Ascending aorta (tissue), 2 donors: ENCODE measurements at places on chromosomes 13 and 19.

GRCh38 chr19:58325311-58326022 lies 1.3 kb upstream of the ZSCAN22 start:
- DNase-seq: no peak

DNA sequence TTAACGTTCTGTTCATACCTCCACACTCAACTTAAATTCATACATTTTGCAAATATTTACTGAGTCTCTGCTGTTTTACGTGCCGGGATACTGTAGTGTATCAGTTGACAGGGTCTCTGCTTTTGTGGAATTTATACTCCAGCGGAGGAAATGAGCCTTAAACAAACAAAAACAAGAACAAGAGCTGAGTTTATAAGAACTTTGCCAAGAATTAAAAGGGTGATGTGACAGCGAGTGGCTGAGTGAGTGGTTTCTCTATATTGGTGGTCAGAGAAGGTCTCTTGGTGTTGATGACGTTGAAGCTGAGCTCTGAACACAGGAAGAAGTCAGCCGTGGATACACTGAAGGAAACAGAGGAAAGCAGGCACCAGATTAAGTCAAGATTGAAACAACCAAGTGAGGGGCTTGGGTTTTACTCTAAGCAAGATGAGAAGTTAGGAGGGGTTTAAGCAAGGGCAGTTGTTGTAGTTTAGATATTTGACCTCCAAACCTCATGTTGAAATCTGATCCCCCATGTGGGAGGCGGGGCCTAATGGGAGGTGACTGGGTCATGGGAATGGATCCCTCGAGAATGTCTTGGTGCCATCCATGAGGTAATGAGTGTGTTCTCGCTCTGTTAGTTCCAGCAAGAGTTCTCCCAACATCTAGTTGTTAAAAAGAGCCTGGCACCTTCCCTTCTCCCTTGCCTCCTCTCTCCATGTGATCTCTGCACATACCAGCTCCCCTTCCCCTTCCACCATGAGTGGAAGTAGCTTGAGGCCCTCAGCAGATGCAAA lies 248.3 kb downstream of the DCLK1 start:
- DNase-seq: no peak

DNA sequence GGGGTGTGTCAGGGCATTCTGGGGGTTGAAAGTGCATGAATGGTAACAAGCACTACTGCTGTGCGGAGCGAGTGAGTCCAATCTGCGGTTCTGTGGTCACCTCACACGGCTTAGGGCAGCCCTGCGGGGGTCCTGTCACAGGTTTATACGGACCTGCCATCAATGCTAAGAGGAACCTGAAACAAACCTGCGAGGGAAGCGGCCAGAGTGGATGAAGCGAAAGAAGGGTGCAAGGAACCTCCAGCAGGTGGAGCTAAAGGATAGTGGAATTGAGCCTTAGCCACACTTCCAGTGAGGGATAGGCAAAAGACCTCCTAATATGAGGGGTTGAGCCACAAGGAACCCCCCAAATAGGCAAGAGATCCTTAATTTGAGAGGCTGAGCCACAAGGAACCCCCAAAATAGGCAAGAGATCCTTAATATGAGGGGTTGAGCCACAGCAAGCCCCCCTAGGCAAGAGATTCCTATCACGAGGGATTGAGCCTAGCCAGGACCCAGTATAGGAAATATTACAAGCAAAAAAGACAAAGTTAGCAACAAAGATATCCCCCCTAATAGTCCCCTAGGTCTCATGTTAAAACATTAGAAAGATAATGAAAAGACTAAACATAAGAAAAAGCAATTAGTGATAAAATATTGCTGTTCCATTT lies 6.3 kb upstream of the ZNF69 start:
- no peak for DNase-seq

GRCh38 chr19:15897026-15897737 lies 692 bp downstream of the CYP4F2 start:
- no peak for DNase-seq

DNA sequence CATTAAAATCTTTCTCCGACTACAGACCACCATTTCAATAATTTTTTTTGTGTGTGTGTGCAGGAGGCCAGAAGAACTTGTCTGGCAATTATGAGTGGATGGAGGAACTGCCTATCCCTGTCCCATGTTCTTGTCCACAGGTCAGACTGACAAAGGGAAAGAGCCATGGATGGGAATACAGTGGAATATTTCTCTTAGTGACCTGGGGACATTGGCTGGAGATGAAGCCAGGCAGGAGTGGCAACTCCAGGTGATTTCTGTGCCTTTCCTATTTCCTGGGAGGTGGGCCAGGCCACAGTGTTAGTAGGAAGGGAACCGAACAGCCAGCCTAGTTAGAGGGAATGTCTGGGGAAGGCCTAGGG lies 3.7 kb downstream of the PSG9 start:
- DNase-seq: no peak

GRCh38 chr19:18391509-18392075 lies 5.6 kb downstream of the GDF15 start:
- DNase-seq: no peak

GRCh38 chr13:84380866-84381265 lies 498.6 kb upstream of the SLITRK1 start:
- no peak for DNase-seq

DNA sequence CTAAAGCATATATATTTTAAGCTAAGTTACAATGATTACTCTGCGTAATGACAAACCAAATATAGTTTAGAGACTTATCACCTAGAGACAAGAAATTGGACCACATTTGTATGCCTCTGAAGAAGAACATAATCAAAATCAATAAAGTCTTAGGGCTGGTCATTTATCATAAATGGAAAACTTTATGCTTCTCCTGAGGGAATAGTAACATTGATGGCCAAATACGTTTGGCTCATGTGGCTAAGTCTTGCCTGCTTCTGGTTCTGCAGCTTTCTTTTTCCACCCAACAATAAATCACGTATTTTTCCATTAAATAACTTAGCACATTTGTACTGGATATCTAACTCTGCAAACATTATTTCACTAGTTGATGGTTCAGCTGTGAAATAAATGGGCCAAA lies 458.4 kb downstream of the SLITRK1 start:
- no peak for DNase-seq

- no peak for DNase-seq
These were observed 178.0 kb downstream of the OXGR1 start for GRCh38 chr13:96816261-96816660.
